ENCODE measurements at places on chromosomes 5 and 9.

- DNase-seq = no peak
Measured at GRCh38 chr5:68087866-68088265, 127.7 kb upstream of the PIK3R1 start.

DNA sequence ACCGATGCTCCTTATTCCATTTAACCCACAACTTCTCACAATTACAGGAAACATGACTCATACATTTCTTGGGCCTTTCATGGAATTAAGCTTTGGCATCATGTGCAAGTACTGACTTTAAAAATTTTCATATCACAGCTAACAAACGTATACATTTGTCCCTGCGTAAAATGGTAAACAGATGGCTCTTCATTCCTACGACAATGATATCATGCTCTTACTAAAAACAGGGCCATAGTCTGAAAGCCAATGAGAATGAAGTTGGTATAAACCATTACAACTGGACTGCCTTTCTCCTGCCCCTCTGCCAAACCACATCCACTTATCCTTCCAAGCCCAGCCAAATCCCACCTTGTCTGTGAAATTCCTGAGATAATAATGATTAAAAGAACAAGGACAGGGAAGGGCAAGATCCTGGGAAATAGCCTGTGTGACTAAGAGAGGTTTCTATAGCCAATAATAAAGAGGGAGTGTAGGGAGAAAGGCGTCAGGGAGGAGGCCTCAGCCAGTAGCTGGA lies 44.9 kb upstream of the ZNF366 start:
- DNase-seq = no peak

- DNase-seq = peak; percentile 19
Measured at GRCh38 chr5:15092801-15093200, 221.2 kb upstream of the ANKH start.

DNA sequence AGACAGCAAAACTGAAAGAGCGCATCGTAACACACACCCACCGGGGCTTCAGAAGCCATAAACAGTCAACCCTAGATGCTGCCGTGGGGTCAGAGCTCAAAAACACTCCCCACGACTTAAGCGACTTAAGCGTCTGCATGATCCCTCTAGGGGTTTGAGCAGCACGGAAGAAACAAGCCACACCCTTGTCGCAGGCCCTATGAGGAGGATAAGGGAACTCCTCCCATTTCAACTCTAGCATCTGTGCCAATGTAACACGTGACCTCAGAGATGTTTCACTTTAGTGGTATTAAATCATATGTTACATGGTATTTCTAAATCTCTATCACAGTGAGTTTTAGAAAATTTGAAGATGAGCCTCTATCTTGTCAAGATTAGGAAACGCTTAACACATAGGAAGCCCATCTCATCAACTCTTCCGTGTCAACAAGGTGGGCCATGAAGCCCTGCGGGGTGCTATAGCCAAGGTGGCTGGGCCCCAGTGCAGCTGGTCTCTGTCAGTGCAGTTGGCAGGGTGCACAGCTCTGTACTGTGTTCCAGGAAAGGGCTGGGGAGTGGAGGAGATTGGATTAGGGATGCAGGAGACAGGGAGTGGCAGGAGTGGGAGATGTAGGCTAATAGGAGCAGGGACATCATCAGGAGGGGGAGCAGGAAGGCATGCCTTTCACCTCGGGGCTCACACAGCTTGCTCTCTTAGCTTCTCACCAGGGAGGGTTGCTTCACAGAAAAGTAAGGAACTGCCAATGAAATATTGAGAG lies 33.1 kb downstream of the ZCCHC9 start:
- DNase-seq = no peak

DNA sequence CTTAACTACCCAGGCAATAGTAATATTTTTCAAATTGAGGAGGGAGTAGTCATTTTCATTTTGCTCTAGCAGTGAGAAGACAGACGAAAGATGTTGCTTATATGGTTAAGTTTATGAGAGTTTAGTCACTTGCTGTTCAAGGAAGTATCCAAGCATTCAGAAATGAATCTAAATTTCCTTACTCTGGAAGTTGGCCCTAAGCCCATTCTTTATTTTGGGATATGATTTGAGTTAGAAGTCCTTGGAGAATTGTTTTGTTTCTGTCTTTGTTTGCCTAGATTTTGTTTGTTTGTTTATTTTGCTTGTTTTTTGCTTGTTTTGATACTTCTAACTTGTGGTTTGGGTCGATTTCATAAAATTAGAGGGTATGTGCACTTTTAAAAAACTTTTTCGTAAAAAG lies 146.4 kb upstream of the FGF10 start:
- DNase-seq = no peak

GRCh38 chr9:107869111-107869510 lies 379.5 kb upstream of the KLF4 start:
- no peak for DNase-seq

- DNase-seq = no peak
Measured at GRCh38 chr9:19770973-19771372, 17.9 kb downstream of the SLC24A2 start.

DNA sequence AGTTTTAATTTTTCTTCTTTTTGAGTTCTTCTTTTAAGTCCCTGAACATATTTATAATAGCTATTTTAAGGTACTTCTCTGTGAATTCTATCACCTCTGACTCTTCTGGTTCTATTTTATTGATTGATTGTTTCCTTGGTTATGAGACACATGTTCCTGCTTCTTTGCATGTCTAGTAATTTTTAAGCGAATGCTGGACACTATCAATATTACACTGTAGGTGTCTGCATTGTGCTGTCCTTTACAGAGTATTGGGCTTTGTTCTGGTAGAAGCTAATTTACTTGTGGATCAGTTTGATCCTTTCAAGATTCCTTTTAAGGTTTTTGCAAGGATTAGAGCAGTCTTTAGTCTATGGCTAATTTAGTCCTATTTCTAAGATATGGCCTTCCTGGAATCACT lies 195.7 kb downstream of the GAPVD1 start:
- no peak for DNase-seq

DNA sequence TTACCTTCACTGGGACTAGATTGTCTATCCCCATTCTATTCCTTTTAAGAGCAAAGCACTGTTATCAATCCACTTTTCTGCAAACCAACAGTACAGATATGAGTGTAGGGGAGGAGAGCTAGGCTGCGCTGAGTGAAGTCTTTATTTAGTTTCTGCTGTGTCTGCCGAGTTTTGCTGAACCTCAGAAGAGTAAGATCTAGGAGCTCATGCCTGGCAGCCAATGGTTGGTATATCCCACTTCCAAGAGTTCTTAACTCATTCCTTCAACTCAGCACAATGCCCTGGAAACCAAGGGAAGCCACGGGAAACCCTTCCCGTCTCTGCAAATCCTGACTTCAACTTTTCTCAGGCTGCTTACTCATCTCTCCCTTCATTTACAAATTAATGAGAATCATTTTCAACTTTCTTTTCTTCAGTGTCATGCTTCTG lies 58.0 kb upstream of the JAK2 start:
- no peak for DNase-seq

DNA sequence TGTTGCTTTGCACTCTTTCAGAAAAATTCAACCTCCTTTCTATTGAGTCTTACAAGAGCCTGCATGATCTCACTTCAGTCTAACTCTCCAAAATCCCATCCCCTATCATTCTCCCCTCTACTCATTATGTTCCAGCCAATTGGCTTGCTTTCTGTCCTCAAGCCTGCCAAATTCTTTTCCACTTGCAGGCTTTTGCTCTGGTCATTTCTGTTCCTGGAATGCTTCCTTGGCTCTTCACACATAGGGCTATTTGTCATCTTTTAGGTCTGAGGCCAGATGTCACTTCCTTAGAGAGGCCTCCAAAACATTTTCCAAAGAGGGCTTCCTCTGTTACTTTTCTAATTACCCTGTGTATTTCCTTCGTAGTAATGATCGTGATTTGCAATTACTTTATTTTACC lies 11.8 kb upstream of the CHD1 start:
- no peak for DNase-seq

DNA sequence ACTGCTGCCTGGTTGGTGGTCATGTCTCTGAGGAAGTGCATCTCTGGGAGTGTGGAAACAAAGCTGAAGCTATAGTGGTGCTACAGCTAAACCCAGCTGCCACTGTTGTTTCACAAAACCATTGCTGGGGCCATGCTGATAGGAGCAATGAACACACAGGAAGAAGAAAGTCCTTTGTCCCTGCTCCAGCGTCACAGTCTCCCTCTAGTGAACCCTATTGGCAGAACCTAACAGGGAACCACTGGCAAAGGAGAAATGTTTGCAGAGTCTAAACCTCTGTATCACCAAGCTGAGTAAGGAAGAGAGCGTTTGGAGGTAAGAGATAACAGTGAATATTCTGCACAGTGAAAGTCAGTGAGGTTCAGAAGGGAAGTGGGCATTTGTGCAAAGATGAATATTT lies 244.0 kb downstream of the YTHDC2 start:
- no peak for DNase-seq

DNA sequence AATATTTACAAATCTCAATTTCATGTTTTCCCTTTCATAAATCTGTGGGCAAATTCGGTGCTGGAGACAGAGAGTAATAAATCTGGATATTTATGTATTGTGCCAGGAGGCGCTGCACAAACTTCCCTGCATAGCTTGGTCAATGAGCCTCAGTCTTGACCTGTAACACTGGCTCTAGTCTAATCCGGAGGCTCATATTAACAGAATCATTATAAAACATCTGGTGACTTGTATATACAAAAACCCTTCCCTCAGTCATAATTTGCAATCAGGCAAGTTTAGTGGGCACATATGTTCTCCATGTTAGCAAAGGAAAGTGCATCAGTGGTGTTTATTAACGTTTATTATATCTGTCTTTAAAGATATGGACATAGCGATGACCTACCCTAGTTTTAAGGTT lies 104.0 kb upstream of the BNC2 start:
- DNase-seq = no peak

DNA sequence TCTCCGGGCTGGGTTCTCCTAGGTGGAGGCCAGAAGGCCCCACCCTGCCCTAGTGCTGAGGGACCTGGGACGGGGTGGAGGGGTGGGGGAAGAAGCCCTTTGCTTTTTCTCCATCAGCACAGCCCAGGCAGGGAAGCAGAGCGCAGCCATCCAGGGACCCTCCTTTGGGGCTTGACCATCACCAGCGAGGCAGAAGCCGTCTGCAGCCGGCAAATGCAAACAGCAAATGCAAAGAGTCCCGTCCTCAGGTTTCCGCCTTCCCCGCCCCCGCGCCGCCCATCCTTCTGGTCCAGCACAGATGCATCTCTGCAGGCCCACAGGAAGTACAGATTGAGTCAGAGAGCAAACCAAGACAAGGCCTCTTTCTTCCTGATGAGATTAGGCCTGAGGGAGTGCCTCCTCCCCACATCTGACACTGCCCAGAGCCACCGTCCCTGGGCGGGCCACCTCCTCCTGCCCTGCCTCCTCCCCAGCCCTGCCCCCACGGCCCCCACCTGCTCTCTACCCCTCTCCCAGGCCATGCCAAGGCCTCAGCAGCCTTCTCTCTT lies 23.4 kb downstream of the CORO2A start:
- DNase-seq = peak; percentile 48

GRCh38 chr9:91736311-91736710 lies 213.7 kb downstream of the ROR2 start:
- no peak for DNase-seq

DNA sequence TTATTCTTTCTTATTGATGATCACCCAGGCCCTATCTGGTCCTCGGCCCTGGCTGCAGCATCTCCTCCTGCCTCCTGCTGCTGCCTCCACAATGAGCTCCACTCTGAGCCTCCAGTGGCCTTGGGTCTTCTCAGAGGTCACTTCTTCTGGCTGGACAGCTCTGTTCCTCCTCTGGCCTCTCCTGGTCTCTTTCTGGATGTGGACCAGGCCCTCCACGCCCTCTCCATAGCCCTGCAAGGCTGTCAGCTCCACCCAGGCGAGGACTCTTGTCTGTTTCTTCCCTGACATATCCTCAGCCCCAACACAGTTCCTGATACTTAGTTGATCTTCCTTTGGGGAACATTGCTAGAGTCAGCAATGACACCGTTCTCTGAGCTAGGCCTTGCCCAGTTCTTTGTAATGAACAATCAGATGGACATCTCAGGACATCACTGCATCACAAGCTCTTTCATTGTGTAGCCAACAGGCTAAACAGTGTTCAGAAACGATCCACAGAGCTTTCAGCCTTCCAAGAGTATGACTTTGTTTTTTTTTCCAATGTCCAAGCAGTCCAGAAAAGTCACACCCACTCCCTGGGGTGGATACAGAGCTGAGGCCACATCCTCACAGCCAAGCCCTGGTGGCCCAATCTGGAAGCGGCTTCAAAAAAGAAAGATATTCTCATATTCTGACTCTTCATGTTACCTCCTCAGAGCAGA lies 62.5 kb upstream of the DNAH5 start:
- no peak for DNase-seq

GRCh38 chr9:92680166-92681119 lies 10.5 kb upstream of the IPPK start:
- no peak for DNase-seq

- no peak for DNase-seq
Measured at GRCh38 chr9:69176471-69177171, 2.5 kb downstream of the TJP2 start.

GRCh38 chr5:172288465-172288864 lies 4.9 kb upstream of the UBTD2 start:
- no peak for DNase-seq

- no peak for DNase-seq
Measured at GRCh38 chr5:80654054-80654390, 430 bp upstream of the MSH3 start.

- DNase-seq = no peak
Measured at GRCh38 chr5:124868676-124869075, 122.2 kb upstream of the ZNF608 start.

DNA sequence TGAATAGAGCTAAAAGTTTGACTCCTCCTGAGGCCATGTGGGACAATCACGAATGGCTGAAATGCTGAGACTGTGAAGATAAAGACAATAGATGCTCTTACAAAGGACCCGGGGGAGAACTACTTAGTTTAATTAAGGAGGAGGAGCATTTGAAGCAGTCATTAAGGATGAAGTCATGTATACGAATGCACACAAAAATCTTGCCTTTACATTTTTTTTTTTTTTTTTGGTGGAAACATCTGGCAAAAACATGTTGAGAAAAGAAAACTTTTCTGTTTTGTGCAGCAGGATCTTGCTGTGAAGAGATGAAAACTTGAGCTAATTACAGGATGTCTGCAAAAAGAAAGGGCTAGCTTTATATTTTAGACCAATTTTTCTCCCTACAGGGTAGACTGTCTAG lies 42.3 kb upstream of the NR3C1 start:
- DNase-seq = no peak

GRCh38 chr9:101028346-101029314 lies at the start of gene PLPPR1:
Gene PLPPR1, plus strand, starts transcription at chr9:101028727.
- DNase-seq = peak; percentile 57

- DNase-seq = no peak
Measured at GRCh38 chr5:175347931-175348330, 96.1 kb downstream of the DRD1 start.

- no peak for DNase-seq
Measured at GRCh38 chr9:120387257-120388002, 192.5 kb downstream of the CDK5RAP2 start.

- peak; percentile 82 for DNase-seq
Measured at GRCh38 chr9:136791516-136792276, 552 bp downstream of the TMEM141 start.
